ENCODE measurements at places on chromosomes 12 and 14. TPM values are rescaled to one million over a fixed set of nuclear protein-coding genes. Genes with fewer than 3 reads are reported as not detected.
A peak's percentile ranks its signal among the peaks of the same experiment; 100 is the strongest.

DNA sequence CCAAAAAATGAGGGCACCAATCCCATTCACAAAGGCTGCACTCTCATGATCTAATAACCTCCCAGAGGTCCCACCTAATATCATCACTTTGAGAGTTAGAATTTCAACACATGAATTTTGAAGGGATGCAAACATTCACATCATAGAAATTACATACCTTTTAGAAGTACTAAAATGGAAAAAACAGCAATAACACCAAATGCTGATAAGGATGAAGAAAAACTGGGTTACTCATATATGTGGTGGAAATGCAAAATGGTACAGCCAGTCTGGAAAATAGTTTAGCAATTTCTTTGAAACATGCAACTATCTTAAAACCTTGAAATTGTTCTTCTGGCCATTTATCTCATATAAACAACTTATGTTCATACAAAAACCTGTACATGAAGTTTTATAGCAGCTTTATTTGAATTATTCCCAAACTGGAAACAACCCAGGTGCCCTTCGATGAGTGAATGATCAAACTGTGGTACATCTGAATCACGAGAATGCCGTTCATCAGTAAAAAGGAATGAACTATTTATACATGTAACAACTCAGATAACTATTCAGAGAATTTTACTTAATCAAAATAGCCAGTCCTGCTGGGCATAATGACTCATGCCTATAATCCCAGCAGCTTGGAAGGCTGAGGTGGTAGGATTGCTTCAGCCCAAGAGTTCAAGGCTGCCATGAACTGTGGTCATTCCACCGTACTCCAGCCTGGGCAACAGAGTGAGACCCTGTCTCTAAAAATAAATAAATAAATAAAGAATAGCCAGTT lies 109.4 kb upstream of the SSTR1 start:
- H3K27ac ChIP-seq: no peak overlapping the region
- no peaks in the 10 kb centered on the region for H3K36me3 ChIP-seq
- H3K27me3 ChIP-seq: no peaks in the 10 kb centered on the region
- no peak for DNase-seq

- no peak overlapping the region for H3K27ac ChIP-seq
- no peak for DNase-seq
- H3K4me1 ChIP-seq: peaks cover 7% of the 10 kb centered on the region
- H3K36me3 ChIP-seq: peaks cover 19% of the 10 kb centered on the region
- no peak overlapping the region for H3K4me3 ChIP-seq
These were observed 213.9 kb upstream of the FKBP4 start for GRCh38 chr12:2580821-2581220.

Gene GOLGA3
- total RNA-seq: 199 TPM

- H3K27ac ChIP-seq: no peak overlapping the region
- no peak for DNase-seq
- peaks cover 8% of the 10 kb centered on the region for H3K4me1 ChIP-seq
- H3K36me3 ChIP-seq: peaks cover 10% of the 10 kb centered on the region
- no peak overlapping the region for H3K4me3 ChIP-seq
These were observed 4.9 kb upstream of the DIABLO start for GRCh38 chr12:122230798-122231197.

DNA sequence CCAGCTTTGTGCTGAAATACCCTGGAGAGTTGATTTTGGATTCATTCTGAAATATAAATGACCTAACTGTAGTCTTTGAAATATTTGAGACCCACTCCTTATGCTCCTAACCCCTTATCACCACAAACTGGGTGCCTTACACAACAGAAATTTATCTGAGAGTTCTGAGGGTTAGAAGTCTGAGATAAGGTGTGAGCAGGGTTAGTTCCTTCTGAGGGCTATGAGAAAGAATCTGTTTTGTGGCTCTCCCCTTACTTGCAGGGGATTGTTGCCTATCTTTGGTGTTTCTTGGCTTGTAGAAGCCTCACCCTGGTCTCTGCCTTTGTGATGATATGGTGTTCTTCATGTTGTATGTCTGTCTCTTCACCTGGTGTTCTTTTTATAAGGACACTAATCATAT lies 91.7 kb downstream of the DERA start:
- no peaks in the 10 kb centered on the region for H3K36me3 ChIP-seq
- H3K4me3 ChIP-seq: no peak overlapping the region
- no peak for DNase-seq
- no peak overlapping the region for H3K27ac ChIP-seq
- no peaks in the 10 kb centered on the region for H3K27me3 ChIP-seq

GRCh38 chr12:49583366-49584094 lies 15.6 kb upstream of the MCRS1 start:
- DNase-seq: no peak
- peak overlapping the region; percentile 80 for H3K27ac ChIP-seq
- peaks cover 59% of the 10 kb centered on the region for H3K4me1 ChIP-seq
- H3K4me3 ChIP-seq: no peak overlapping the region

DNA sequence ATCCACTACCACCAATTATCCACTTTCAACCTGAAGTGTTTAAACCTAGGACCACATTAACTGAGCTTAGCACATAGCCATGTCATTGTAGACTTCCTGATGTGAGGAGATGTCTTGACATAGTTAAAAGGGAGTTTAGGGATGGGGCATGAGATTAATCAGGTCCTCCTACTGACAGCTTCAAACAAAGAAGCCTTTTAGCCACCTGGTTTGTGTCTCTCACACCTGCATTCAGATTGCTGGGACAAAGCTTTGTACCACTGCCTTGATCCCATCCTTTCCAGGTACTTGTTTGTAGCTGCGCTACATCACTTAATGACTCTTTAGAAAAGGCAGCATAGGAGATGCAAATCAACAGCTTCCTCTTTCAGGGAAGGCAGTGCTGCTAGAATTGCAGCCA lies 340.7 kb upstream of the DDHD1 start:
- H3K4me3 ChIP-seq: no peak overlapping the region
- DNase-seq: no peak
- H3K27ac ChIP-seq: no peak overlapping the region

Gene DIO2
- total RNA-seq: 0.79 TPM

DNA sequence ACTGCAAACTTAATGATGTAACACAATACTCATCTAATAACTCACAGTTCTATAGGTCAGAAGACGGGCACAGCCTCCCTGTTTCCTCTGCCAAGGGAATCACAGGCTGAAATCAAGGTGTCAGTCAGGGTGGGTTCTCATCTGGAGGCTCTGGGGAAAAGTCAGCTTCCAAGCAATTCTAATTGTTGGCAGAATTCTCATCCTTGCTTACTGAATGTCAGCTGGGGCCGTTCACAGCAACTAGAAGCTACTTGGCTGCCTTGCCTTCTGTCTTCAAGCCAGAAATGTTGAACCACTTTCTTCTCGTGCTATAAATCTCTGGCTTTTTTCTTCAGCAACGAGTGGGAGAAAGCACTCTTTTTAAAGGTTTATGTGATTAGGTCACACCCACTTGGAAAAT lies 80.1 kb upstream of the PDZRN4 start:
- no peak overlapping the region for H3K4me3 ChIP-seq
- peaks cover 2% of the 10 kb centered on the region for H3K4me1 ChIP-seq
- H3K27ac ChIP-seq: no peak overlapping the region

DNA sequence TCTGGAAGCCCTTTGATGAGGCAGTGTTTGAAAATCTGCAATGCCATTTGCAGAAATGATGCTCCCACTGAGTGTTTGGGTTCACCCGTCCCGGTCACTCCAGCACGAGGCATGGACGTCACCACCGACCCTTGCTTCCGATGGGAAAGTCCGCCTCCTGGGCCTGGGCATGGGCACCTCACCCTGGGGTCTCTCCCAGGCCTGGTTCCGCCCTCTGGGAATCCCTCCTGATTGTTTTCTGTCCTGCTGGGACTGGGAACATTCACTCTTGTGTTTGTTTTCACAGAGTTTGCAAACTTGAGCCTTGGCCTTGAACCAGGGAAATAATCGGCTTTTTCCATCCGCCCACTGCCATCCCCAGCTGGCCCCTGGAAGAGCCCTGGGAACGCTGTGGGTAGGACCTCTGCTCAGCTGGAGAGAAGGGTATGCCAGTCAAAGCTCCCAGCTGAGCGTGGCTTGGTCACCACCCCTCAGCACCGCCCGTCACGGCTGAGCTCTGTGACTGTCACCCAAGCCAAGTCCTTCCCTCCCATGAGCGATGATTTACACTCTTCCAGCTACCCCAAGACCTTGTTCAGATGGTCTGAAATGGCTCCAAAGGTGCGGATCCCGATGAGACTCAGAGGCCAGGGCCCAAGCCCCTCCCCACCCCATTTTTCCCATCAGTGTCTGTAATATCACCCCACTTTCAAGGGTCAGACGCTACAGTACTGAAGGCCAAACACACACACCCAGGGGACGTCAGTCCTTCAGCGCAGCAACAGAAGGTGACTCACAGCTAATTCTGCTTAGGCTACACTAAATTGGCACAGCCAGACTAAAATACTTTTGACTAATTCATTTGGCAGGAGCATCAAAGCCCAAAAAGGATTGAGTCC lies 34.1 kb upstream of the FZD10 start:
- H3K4me3 ChIP-seq: peak overlapping the region; percentile 47
- H3K4me1 ChIP-seq: peaks cover 16% of the 10 kb centered on the region
- peaks cover 14% of the 10 kb centered on the region for H3K27me3 ChIP-seq
- DNase-seq: no peak
- no peaks in the 10 kb centered on the region for H3K36me3 ChIP-seq

Gene POTEM
- total RNA-seq: not detected

- no peak overlapping the region for H3K4me3 ChIP-seq
- no peak for DNase-seq
- peaks cover 12% of the 10 kb centered on the region for H3K27me3 ChIP-seq
- H3K4me1 ChIP-seq: no peaks in the 10 kb centered on the region
- H3K27ac ChIP-seq: no peak overlapping the region
These were observed 275.6 kb downstream of the AACS start for GRCh38 chr12:125340791-125341190.

Gene MYH6
- not detected for total RNA-seq

Data from chondrocyte (in vitro differentiated cells).